Stimulated activated CD8-positive, alpha-beta memory T cell treated with anti-CD3 and anti-CD28 coated beads, Interleukin-2, amount 100 ng/mL, for 1 hour (primary cell): ENCODE measurements at places on chromosomes 3 and 15.

GRCh38 chr3:186624598-186624997, 11.7 kb downstream of the AHSG start:
- DNase-seq = no peak

DNA sequence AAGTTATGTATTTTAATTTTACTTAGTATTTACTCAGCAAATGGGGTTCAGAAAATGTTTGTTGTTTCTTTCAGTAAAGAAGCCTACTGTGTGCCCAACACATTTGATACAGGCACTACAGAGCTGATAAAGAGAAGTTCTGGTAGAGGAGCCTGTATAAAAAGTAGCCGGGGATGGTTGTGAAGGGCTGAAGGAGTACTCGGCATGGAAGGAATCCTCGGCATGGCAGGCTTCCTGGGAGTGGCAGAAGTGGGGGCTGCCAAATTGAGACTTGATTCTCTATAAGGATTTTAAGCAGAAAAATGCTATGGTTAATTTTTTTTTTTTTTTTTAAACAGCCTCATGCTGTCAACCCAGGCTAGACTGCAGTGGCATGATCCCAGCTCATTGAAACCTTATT, 9.3 kb downstream of the ARL13B start:
- DNase-seq = no peak

GRCh38 chr15:65095011-65095746, 18.6 kb downstream of the KBTBD13 start:
- no peak for DNase-seq

DNA sequence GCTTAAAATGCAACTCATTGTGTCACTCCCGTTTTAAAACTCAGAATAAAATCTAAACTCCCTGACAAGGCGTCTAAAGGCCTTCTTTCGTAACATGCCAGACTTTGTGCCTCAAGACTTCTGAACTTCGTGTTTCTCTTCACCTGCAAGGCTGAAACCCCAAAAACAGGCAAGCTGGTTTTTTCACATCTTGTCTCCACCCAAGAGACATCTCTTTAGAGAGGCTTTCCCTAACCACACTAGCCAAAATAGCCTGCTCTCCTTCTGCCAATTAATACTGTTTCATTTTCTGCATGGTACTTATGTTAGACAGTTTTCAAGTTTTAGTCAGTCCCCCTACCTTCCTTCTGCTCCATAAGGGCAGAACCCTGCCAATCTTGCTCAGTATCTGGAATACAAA, 41.6 kb downstream of the RAF1 start:
- DNase-seq = no peak

DNA sequence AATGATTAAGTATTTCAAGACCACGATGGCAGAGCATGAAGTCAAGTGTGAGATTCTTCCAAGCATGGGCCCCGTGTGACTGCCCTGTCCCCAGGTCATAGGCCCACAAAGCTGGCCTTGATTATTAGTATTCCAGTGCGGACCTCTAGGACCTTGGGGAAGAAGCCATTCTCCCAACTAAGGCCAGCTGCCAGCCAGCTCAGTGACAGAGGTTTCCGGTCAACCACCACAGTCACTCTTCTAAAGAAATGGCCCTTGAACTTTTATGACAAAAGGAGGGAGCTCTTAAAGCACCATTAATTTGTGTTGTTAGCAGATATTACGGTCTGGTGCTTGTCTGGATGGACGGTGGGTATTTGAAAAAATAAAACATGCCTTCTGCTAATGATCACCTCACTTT, 28.0 kb downstream of the FAM3D start:
- DNase-seq = no peak

GRCh38 chr3:43319376-43319775, 33.0 kb downstream of the SNRK start:
- DNase-seq = no peak

DNA sequence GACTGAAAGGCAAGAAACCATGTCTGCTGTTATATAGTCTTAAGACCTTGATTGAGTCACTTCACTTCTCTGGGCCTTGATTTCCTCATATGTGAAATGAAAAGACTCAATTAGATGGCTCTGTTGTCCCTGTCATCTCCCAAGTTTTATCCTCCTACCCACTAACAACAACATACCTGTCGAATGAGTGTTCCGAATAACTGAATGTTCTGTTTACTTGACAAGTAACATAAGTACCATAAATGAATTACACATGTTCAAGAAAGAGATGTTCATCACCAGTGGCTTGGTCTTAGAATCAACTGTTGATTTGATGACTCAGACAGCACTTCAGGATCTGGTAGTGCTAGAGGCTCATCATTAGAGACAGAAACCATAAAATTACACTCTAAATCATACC, 311.7 kb downstream of the VPS13C start:
- DNase-seq = no peak

- no peak for DNase-seq
These were observed 4.5 kb downstream of the THBS1 start for GRCh38 chr15:39585389-39585841.

- DNase-seq = no peak
These were observed 14.3 kb downstream of the RHOA start for GRCh38 chr3:49397470-49397869.

DNA sequence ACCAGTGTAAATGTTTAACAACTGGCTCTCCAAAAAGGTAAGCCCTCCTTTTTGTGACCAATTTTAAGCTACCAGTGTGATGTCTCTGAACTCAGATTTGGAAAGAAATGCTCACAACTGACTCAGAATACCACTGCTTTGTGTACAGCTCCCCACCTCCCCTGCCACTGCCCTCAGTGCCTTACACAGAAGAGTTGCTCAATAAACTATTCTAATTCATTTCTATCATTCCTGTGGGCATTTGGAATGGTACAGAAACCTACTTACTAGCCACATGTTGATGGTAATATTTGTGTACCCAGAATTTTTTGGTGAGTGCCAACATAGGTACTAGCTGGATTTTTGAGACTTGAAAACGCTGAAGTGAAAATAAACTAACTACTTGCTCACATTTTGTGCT, 16.0 kb downstream of the LRRN1 start:
- no peak for DNase-seq

- DNase-seq = no peak
These were observed 97.1 kb downstream of the STRIT1 start for GRCh38 chr3:155196131-155197021.

- DNase-seq = no peak
These were observed 26.1 kb downstream of the KY start for GRCh38 chr3:134624537-134625287.

DNA sequence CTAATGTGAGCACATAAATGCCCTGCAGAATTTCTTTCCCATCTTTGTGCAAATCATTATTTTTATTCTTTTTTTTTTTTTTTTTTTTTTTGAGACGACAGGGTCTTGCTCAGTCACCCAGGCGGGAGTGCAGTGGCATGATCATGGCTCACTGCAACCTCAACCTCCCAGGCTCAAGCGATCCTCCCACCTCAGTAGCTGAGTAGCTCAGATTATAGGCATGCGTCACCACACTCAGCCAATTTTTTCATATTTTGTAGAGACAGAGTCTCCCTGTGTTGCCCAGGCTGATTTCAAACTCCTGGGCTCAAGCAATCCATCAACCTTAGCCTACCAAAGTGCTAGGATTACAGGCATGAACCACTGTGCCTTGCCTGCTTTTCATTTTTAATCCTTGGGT, 22.9 kb downstream of the DAG1 start:
- no peak for DNase-seq

DNA sequence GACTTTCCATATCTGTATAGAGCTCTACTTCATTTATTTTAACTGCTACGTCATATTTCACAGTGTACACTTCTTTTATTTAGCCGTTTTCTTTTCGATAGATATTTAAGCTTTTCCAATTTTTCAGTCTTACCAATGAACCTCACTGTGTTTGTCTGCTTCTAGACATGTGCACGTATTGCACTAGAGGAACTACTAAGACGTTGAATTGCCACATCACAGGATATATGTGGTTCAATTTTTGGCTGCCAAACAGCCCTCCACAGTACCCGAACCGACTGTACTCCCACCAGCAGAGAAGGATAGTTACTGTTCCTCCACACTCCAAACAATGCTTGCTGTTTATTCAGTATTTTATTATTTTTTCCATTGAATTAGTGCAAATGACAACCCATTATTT, 2.0 kb downstream of the NR1I2 start:
- no peak for DNase-seq

DNA sequence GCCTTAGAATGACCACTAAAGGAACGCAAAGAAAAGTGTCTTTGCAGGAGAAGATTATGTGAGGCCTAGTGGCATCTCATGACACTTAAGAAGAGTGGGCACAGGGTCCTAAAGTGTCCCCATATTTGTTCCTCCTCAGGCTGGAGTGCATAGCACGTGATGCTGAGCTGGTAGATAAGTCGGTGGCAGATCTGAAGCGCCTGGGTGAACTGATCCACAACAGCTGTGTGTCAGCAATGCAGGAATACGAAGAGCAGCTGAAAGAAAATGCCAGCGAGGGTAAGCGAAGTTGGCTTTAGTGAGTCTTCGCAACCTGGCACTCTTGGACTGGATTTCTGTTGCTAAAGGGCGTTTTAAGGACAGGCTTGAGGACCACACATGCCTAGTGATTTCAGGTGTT, 92.6 kb downstream of the CHD2 start:
- DNase-seq = no peak

- DNase-seq = no peak
These were observed 264.2 kb downstream of the ROBO2 start for GRCh38 chr3:77303955-77304699.

DNA sequence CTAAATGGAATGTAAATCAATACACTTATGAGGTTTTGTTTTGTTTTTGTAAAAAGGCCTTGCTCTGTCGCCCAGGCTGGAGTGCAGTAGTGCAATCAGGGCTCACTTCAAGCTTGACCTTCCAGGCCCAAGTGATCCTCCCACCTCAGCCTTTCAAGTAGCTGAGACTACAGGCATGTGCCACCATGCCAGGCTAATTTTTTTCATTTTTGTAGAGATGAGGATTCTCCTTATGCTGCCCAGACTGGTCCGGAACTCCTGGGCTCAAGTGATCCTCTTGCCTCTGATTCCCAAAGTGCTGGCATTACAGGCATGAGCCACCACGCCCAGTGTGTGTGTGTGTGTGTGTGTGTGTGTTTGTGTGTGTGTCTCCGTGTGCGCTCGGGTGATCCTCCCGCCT, 1.3 kb upstream of the TRIP4 start:
- no peak for DNase-seq

DNA sequence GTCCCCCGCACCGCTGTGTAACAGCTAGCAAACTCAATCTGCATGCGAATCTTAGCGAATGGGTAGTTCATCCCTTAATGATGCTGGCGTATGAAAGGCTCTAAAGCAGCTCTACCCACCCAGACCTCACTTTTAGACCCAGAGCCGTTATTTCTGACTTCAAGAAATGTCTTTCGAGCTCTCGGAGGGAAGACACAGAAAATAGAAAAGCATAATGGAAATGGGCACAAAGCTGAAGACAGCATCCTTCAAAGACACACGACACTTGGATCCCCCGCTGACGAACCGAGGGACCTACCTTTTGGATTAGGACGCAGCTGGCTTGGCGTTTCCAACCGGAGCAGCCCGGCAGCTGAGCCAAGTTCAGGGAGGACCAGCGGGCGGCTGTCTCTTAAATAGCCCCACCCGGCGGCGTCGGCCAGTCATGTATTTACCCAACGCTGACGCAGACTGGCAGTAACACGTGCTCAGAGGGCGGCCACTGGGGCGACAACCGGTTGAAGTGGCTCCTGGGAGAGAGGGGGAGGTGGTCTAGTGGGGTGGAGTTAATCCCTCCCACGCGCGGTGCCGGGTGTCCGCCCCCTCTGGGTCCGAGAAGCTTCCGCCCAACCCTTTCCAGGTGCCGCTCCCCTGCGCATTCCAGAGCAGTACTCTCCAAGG, 1.5 kb downstream of the CCK start:
- no peak for DNase-seq

GRCh38 chr15:70420086-70420947, 322.6 kb upstream of the TLE3 start:
- DNase-seq = no peak

DNA sequence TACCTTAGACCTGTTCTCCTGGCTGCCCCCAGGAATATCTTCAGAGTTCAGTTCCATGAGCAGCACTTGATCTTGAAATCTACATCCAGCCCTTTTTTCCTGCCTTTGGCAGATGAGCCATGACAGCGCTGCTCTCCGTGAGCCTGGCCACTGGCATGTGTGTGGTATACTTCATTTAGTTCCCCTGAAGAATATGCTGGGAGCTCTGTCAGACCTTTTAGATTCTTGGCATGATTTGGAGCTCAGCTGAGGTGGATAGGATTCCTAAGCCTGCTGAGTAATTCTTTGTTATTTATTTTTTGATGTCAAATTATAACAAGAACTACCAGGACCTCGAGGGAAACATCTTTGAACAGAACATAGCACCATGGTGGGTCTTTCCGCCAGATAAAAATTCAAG, 121.7 kb downstream of the EDEM1 start:
- no peak for DNase-seq

- no peak for DNase-seq
These were observed 72.5 kb downstream of the OPA1 start for GRCh38 chr3:193665370-193665989.

DNA sequence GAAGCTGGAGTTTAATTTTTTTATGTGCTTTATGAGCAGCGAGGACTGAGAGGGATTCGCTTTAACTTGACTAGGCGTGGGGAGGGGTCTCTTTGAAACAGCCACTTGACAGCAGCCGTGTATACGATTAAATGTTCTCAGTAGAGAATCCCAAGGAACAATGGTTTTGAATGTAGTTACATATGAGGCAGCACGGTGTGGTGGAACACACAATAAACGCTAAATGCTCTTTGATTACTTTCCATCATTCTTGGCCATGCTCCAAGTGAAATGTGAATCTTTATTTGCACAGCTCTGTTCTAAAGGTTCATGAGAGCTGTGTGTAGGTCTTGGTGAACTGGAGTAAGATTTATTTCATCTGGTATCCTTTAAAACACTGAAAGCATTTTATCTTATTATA, 251.4 kb upstream of the TGFBR2 start:
- DNase-seq = no peak

DNA sequence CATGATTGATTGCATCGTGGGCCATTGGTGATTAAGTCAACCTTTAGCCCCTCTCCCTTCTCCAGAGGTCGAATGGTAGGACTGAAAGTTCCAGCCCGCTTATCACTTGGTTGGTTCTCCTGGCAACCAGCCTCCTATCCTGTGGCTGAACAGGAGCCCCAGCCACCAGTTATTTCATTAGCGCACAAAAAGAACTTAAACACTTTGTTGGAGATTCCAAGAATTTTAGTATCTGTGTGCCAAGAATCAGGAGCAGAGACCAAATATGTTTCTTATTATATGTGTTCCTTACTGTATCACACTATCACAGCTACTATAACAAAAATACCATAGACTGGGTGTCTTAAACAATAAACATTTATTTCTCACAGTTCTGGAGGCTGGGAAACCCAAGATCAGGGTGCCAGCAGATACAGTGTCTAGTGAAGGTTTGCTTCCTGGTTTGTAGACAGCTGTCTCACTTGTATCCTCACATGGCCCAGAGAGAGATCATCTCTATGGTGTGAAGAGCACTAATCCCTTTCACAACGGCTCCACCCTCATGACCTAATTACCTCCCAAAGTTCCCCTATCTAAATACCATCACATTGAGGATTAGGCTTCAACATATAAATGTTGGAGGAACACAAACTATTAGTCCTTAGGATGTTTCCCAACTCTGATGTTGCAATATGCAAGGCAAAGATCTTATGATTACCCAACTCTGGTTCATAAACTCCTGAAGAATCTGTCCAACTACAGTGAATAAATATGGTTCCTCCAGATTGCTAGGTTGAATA, 30.5 kb upstream of the APH1B start:
- no peak for DNase-seq
